H1 (cell line): ENCODE measurements at places on chromosomes 11 and 22.
A peak's percentile ranks its signal among the peaks of the same experiment; 100 is the strongest.

DNA sequence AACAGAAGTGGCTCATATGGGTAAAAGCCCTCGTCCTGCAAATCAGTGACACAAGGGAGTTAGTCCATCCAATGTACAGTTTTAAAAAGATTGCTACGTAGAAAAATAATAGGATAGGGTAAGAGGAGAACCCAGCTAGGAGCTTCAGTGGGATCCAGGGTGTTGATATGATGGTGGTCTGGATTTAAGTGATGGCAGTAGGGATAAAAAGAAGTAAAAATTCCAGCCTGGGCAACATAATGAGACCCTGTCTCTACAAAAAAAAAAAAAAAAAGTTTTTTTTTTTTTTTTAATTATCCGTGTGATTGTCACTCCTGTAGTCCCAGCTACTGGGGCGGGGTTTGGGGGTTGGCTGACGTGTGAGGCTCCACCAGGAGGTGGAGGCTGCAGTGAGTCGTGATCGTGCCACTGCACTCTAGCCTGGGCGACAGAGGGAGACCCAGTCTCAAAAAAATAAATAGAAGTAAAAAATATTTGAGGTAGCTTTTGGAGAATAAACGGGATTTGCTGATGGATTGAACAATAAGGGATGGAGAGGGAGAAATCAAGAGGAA lies 7.0 kb upstream of the L3MBTL2 start:
- DNase-seq, result no peak
- no peaks in the 10 kb centered on the region for H3K4me1 ChIP-seq
- peak overlapping the region; percentile 78 for H3K4me3 ChIP-seq
- H3K27me3 ChIP-seq, result peaks cover 17% of the 10 kb centered on the region
- H3K27ac ChIP-seq, result no peak overlapping the region

DNA sequence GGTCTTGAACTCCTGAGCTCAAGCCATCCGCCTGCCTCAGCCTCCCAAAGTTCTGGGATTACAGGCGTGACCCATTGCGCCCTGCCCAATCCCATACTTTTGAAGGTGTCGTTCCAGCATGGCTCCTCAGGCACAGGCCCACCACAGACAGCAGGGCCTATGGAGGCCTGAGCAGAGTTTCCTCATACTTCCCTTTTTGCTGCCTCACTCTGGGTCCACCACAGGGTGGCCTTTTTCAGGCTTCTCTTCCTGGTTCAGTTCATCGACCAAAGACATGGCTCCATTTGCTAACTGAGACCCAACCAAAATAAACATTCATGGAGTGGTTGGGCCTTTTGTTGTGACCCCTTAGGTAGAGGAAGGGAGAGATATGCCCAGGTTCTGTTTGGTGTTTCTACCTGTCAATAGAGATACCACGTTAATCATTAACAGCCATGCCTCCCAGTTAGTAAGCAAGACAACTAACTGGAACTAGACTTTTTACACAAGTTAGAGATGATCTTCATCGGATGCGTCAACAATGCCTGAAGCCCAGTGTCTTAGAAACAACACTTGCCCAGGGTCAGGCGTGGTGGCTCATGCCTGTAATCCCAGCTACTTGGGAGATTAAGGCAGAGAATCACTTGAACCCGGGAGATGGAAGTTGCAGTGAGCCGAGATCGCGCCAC lies 35.1 kb downstream of the TRIOBP start:
- H3K4me3 ChIP-seq, result no peak overlapping the region
- DNase-seq, result no peak
- H3K27me3 ChIP-seq, result peaks cover 17% of the 10 kb centered on the region
- peaks cover 2% of the 10 kb centered on the region; the same call in 1 of the 2 replicates for H3K36me3 ChIP-seq
- H3K27ac ChIP-seq, result no peak overlapping the region

- H3K27me3 ChIP-seq, result no peaks in the 10 kb centered on the region
- no peaks in the 10 kb centered on the region for H3K36me3 ChIP-seq
- H3K4me3 ChIP-seq, result no peak overlapping the region
- H3K4me1 ChIP-seq, result no peaks in the 10 kb centered on the region
These were observed 90.1 kb upstream of the B3GAT1 start for GRCh38 chr11:134502153-134502550.

DNA sequence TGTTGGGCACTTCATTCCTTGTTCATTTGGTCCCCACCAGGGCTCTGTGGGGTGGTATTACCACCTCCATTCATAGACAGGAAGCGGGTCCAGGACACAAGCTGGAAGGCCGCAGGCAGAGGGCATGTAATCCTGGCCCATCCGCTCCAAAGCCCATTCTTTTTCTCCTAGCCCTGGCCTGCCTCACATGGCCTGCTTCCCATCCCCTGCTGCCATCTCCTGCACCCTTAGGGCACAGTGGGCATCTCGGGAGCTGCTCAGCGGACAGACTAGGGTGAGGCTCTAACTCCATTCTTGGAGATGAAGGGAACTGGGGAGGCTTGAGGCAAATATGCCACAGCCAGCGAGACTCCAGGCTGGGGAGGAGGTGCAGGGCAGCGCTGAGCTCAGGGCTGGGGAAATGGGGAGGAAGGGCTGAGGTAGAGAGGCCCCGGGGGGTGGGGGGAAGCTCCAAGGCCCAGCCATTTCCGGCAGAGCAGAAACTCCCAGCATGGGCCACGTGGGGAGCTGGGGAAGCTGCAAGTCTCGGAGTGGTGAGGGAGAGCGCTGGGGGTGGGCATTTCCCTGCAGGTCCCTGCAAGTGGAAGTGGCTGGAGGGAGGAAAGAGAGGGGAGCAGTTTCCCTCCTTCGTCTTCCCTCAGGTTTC lies 14.3 kb upstream of the BCL9L start:
- H3K36me3 ChIP-seq, result no peaks in the 10 kb centered on the region
- H3K27me3 ChIP-seq, result 0 out of 2 replicates have a peak, but pooled peaks cover 4% of the 10 kb centered on the region
- DNase-seq, result no peak
- H3K27ac ChIP-seq, result no peak overlapping the region
- H3K4me1 ChIP-seq, result peaks cover 14% of the 10 kb centered on the region
- H3K4me3 ChIP-seq, result no peak overlapping the region

- H3K4me3 ChIP-seq, result no peak overlapping the region
- no peak overlapping the region for H3K27ac ChIP-seq
- H3K36me3 ChIP-seq, result no peaks in the 10 kb centered on the region
- H3K4me1 ChIP-seq, result peaks cover 5% of the 10 kb centered on the region
- DNase-seq, result no peak
- H3K27me3 ChIP-seq, result no peaks in the 10 kb centered on the region
These were observed 9.4 kb upstream of the FANCF start for GRCh38 chr11:22634897-22635629.

- no peaks in the 10 kb centered on the region for H3K27me3 ChIP-seq
- no peak overlapping the region for H3K4me3 ChIP-seq
- no peaks in the 10 kb centered on the region for H3K4me1 ChIP-seq
- no peaks in the 10 kb centered on the region for H3K36me3 ChIP-seq
- DNase-seq, result no peak
These were observed 27.9 kb downstream of the PIWIL4 start for GRCh38 chr11:94595076-94595475.
